ENCODE measurements at places on chromosomes 4 and X. TPM values are rescaled to one million over a fixed set of nuclear protein-coding genes. Genes with fewer than 3 reads are reported as not detected.

Gene UTP3
- polyA plus RNA-seq, result 5.0 TPM

Gene SPANXN3
- not detected for polyA plus RNA-seq

Gene LRIT3
- 0.21 TPM for polyA plus RNA-seq

Gene RBM47
- polyA plus RNA-seq, result 5.4 TPM

Gene DNAAF6
- polyA plus RNA-seq, result not detected

Gene OTC
- polyA plus RNA-seq, result not detected

GRCh38 chr4:170853422-170854021 lies 763.8 kb upstream of the AADAT start:
- DNase-seq, result peak; percentile 2

GRCh38 chr4:182143086-182143821 lies 99.9 kb upstream of the TENM3 start:
- no peak for DNase-seq

GRCh38 chr4:24743206-24743605 lies 52.2 kb upstream of the SOD3 start:
- DNase-seq, result no peak

- no peak for DNase-seq
These were observed 181.0 kb downstream of the LDB2 start for GRCh38 chr4:16717266-16717970.

GRCh38 chr4:73315091-73315490 lies 56.5 kb upstream of the ANKRD17 start:
- DNase-seq, result no peak

- DNase-seq, result peak; percentile 22
These were observed 5.5 kb downstream of the MED14 start for GRCh38 chrX:40729598-40730584.

DNA sequence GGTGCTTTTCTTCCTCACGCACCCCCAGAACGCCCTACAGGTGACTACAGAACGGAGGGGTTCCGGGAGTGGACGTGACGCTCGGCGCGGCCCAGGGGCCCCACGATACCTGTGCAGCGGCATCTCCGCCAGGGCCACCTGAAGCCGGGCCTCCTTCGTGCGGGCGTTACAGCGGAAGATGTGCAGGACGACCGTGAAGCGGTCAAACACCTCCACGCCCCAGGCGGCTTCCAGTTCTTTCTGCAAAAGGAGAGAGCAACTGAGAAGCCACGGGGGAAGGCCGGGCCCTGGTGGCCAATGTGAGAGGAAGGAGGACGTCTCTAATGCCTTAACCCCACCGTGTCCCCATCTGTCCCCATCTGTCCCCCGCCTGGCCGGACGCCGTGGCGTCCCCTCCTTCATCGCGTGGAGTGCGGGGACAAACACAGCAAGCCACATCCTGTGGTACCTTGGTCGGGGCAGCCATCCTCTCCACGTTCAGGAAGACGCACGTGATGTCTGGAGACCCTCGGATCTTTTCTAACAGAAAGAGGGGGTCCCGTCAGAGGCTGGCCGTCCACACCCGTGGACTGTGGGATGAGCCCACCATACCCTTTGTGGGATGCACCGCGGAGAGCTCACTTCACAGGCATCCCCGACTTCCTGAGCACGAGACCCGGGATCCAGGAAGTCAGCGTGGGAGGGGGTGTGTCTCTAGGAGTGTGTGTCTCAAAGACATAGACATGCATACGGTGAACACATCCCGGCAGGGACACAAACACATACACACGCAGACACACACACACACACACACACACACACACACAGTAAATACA lies 3.6 kb downstream of the GTPBP6 start:
- DNase-seq, result no peak

- no peak for DNase-seq
These were observed 127.8 kb downstream of the ANOS1 start for GRCh38 chrX:8604131-8604530.

DNA sequence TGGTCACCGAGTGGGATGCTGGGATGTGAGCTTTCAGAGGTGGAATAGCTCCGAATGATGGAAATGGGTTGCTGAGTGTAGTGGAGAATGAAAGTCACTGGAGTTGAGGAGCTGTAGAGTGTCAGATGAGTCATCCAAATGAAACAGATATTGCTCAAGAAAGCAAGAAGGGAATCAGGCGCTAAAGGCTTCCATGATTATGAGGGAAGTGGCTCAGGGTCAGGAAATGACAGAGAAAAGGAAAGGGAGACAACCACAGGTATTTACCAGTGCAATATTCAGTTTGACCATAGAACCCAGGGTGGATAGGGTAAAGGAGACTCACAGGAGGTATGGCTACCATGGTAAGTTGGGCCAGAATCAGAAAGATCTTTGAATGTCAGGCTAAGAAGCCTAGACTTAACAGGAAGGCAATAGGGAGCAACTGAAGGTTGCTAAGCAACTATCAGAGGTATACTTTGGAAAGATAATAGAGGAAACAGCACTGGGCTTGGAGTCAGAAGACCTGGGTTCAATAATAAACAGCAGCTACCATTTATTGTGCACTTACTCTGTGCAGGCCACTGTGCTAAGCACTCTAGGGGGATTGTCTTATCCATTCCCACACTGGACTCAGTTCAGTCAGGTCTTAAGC lies 11.7 kb downstream of the LAS1L start:
- DNase-seq, result no peak

Measured in B cell (primary cell).